T-helper 17 cell (primary cell): ENCODE measurements at places on chromosomes 12 and 14.

DNA sequence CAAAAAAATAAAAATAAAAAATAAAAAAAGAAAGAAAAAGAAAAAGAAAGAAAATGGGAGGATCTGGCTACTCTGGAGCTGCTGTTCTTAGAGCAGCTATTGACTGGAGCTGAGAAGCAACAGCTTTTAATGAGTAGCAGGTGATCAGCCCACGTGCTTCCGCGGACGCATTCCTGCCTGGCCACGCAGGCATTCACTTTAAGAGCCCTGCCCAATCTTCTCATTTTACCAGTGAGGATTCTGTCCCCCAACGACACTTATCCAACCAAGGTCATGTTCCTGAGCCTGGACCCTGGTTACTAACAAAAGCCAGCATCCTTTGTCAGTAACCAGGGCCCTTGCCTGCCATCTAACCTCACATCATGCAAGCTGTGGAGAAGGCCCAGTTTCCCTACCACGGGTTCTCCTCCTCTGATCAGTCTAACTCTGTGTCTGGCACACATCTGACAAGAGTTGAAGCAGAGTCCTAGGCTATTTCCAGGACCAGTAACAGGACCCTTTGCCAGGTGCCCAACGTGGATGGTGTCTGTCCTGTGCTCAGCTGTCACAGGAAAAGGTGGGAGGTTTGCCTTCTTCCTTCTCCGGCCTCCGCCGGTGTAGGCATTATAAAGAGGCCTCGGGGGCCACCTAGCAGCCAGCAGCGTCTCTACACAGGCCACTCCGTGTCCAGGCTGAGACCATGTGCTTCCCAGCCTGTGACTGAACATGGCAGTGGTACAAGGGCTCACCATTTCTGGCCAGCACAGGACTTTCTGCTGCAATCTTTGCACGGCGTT lies 60.9 kb upstream of the GPATCH2L start:
- no peak for DNase-seq

DNA sequence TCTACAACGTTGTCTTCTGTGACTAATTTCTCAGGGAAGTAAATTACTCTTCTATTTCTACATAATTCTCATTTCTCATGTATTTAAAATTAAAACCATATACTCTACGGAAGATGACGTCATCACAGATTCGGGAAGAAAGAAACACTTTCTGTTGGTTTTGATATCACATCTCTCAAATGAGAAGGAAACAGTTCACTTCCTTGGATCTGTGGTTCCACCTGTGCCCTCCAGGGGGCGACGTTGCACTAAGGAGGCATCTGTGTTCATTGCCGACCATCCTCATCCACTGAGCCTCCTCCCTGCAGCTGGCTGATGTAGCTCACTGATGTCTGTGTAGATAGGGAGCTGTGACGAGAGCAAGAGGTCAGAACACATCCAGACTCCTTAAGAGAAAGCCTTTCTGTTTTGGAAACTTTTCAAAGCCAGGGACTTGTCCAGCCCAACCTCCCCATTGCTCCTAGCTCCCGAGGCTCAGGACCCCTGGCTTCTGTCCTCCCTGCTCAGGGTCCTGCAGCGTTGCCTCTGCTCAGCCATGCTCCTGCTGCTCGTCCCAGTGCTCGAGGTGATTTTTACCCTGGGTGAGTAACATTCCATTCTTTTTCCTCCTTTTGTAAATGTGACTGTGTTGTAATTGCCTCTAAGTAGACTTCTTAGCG lies 172.7 kb upstream of the OR4E1 start:
- peak; percentile 59 for DNase-seq

- no peak for DNase-seq
Measured at GRCh38 chr14:73253323-73253610, 16.0 kb downstream of the PAPLN start.

DNA sequence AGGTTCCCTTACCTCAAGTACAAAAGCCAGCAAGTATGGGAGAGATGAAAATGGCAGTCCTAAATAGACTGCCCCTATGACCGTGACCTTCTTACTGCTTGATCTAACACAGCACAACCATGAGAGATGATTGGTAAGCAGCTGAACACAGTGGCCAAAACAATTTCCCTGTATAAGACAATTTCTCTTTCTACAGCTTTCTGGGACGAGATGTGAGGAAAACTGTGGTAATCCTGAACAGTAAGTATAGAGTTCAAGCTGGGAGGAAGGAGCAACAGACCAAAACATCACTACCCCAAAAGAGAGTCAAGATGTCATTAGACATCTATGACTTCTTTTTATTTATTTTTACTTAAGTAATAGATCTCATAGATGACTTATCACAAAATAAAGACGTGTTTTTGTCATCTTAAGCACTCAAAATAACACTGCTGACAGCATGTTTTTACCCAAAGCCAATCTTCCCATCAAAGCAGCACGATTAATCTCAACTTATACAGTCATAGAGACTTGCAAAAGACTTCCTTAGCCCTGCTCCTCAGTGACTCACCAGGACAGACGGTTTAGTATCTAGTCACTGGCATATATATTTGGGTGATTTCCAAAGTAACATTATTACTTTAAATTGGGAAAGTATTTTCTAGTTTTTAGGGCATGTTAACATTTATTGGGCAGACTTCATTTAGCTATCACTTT lies 3.7 kb downstream of the TMEM52B start:
- DNase-seq = no peak
